ENCODE measurements at places on chromosomes 1 and 21.

- no peak for DNase-seq
Observed at GRCh38 chr1:114338191-114338890, 172.7 kb downstream of the TRIM33 start.

DNA sequence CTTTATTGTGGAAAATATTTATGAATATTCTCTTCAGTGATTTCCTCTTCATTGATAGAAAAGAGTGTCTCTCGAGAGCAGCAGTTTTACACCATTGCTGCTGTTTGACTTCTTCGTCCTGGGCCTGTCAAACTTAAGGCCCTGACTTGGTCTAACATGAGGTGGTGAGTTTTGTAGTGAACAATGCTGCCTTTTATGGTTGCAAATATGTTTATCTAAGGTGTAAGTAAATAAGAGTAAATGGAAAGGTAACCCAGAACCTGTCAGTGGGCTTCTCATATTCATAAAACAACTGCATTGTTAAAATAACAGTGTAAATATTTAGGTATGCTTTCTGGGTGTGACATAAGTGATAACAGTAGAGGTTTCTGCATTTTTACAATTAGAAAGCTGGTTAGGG is 62.8 kb upstream of the SCCPDH start:
- no peak for DNase-seq

- no peak for DNase-seq
Observed at GRCh38 chr1:242745079-242745478, 220.6 kb upstream of the PLD5 start.

DNA sequence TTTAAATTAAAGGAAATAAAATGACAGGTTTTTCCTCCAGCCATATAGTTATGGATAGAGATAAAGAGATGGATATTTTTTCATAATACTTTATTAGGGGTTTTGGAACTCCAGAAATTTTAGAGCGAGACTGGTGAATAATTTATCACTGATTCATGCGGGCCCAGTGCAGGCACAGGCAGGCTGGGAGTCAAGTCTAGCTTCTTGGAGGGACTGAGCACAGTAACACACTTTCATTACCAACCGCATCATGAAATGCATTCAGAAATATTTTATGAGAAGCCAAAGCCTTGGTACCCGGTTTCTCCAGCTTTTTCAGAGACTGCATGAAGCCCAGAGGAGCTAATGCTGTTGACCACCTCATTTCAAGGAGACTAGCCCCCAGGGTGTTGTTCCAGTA is 215.6 kb downstream of the TNR start:
- no peak for DNase-seq

GRCh38 chr1:5910276-5910620 is 82.0 kb downstream of the NPHP4 start:
- DNase-seq, result no peak

DNA sequence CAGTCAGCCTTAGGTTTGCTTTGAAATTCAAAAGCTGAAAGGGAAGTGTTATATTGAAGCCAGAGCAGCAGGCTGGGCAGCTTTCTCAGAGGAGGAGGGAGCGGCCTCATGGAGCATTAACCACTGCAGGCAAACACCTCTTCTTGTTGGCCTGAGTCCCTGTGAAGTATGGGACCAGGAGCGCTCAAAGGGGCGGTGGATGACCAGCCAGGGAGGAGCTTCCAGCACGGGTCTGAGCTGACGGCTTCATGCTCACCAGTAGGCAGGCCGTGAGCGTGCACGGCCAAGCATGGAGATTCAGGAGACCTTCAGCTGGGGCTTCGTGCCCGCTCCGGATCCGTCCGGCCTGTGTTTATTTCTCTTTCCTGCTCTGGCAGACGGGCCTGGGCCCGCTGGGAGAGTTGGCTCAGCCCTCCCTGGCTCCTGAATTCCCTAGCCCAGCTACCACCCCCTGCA is 245.2 kb downstream of the TRABD2B start:
- no peak for DNase-seq

DNA sequence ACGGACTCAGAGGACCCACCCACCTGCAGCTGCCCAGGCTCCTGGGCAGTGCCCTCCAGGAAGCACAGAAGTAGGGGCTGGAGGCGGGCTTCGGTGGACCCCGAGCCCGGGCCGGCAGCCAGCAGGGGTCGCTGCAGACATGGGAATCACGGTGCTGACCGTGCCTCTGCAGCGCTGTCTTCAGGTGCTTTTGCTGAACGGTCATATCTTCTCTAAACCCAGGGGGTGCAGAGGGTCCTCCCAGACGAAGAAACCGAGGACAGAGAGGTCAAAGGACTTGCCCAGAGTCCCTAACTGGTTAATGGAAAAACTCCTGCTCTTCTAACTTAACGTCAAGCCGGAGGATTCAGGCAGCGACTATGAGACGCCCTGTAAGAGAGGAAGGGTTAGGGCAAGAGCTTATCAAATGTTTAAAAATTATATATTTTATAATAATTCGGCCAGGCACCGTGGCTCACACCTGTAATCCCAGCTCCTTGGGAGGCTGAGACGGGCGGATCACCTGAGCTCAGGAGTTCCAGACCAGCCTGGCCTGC is 21.5 kb upstream of the LEFTY2 start:
- DNase-seq, result peak; percentile 70

- no peak for DNase-seq
Observed at GRCh38 chr1:59229138-59229537, 67.8 kb upstream of the FGGY start.

GRCh38 chr1:7534061-7534825 is 236.9 kb upstream of the VAMP3 start:
- DNase-seq, result no peak

GRCh38 chr1:236397173-236397759 is 3.2 kb downstream of the EDARADD start:
- no peak for DNase-seq

DNA sequence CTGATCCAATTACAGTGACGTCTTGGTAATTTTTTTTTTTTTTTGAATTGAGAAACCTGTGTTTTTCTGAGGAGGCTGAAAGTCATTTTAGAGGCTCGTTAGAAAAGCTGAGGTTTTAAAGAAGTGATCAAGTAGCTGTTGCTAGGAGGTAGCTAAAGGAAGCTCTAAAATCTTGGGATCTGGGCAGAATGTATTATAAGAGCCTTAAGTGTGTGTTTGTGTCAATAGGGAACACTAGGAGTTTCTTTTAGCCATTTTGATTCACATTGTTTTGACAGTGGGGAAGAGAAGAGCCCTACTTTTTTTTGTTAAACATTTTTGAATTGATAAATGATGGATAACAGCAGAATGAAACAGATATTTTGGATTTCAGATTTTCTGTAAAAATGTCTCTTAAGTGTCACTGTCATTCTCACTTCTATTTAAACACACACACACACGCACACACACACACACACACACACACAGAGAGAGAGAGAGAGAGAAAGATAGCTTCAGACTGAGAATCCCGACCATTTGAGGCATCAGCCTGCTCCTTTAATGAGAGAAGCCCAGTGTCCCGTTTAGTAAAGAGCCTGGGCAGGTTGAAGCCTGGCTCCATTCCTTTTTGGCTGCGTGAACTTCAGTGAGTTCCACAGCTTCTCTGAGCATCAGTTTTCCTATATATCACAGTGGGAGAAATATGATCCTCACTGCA is 79.1 kb upstream of the GPR88 start:
- DNase-seq, result no peak

DNA sequence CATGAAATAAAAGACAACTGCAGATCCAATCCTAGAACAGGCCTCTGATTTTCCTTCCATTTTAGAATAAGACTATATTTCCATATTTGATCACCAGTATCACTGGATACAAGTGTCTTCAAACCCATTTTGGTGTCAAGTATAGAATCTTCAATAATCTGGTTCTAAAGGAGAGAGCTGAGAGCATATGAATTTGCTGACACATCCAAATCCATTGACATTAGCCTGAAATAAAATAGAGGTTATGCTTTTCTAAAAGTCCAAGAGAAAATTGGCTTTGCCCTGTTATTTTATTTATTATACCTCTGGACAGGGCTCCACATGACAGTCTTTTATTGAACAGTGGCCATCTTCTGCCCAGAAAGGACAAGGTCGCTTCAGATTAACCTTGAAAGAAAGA is 28.6 kb downstream of the ERO1B start:
- DNase-seq, result no peak

DNA sequence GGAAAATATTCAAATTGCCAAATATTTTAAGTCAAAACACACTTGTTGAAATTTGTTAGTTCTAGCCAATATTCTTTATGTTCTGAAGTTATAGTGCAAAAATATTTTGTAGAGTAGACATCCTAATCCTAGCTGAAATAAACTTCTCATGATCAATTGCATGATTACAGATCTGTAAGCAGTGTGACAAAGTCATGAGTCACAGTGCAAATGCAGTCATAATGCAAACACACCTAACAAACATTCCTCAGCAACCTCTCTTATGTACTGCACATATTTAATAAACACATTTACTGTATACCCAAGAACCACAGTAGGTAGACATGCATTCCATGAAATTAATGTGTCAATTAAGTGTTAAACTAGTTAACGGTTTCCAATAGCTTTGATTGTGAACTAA is 1857.4 kb downstream of the NCAM2 start:
- DNase-seq, result no peak

GRCh38 chr1:58583496-58583895 is 6.4 kb upstream of the TACSTD2 start:
- DNase-seq, result no peak

DNA sequence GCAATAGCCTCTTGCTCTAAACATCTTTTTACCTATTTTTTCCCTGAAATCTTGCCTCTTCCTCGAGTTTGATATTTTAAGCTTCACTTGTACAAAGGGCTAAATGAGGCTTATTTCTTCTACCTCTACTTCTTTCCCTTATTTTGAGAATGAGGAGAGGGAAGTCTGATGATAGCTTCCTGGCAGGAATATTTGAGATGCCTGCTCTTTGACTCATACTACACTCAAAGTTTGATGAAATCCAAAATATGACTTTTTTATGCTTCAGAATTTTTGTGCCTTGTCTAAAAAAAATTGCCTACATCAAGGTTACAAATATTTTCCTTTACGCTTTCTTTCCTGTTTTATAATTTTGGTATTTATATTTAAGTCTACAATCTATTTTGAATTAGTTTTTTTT is 624.4 kb upstream of the PLXNA2 start:
- no peak for DNase-seq

DNA sequence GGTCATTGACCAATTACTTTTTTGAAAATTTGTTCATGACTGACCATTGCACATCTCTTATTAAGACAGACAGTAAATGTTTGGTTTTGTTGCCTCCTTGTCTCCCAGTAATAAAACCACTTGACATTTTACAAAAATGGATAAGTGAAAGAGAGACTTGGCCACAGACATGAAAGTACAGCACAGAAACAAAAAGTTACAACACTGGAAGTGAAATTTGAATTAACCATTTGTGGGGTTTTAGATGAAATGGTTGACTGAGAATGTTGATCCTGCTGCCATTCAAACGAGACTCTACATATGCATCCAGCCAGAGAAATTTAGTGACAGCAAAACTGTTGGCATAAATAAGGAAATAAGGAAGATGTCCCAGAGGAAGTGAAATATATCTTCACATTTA is 79.3 kb upstream of the B3GALT2 start:
- DNase-seq, result no peak

DNA sequence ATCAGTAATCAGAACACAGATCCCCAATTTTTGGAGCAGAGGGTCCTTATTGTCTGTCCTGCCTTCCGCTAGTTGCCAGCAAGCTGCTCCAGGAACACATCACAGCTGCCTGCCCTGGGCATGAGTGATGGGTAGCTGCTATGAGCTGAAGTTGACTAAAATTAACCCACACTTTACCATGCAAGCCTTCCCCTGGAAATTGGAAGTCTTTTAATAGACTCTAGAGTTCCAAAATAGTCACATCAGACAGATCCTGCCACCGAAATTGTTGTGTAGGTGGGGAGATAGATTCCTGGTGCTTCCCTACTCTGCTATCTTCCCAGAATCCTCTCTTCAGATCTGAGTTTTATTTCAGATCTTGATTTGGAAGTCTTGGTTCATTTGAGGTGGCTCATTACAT is 63.1 kb upstream of the GCLM start:
- DNase-seq, result no peak

DNA sequence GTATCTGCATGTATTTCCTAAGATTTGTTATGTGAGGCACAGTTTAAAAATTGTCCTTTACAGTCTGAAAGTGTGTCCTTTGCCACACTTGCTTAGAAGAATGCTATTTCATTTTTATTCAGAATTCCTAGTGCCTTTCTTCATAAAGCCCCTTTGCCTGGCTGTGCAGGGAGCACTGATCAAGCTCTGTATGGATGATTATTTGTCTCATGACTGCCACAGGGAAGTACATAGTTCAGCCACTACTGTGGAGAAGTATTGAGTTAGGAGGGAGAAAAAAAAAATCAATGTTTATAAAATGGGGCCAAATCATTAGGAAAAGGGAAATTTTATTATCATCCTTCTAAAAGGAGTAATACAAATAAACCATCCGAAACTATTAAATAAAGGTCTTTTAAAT is 51.4 kb downstream of the LHX4 start:
- no peak for DNase-seq

DNA sequence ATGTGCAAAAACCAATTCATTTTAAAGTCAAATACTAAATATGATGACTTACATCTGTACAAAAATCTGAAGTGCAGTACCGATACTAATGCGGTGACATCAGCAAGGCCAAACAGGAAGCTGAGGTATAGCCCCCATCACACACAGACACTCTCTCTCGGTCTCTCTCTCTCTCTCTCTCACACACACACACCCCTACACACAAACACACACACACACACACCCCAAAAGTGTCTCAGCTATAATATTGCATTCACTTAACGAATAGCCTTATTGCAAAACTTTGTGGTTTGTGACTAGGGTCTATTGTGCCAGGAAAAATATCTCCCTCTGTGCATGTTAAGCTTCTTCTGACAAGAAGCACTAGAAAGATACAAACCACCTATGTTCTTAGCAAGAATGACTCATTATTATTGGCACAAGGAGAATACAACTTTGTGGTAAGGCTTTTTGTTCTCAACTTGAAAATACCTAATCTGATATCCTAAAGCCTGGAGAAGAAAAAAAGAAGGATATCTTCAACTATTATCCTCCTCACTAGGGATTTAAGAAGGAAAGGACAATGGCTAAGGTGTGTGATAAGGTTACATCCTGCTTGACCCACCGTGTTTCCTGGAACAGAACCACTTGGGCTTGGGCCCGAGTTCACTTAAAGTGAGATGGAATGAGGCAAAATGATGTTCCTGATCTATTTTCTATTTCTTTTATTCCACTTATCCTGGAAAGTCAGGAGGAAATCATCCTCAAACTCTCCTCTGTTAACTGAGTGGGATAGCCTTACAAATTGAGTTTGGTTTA is 107.1 kb downstream of the NIBAN1 start:
- peak; percentile 88 for DNase-seq

GRCh38 chr1:180343921-180344769 is 114.1 kb downstream of the LHX4 start:
- no peak for DNase-seq

DNA sequence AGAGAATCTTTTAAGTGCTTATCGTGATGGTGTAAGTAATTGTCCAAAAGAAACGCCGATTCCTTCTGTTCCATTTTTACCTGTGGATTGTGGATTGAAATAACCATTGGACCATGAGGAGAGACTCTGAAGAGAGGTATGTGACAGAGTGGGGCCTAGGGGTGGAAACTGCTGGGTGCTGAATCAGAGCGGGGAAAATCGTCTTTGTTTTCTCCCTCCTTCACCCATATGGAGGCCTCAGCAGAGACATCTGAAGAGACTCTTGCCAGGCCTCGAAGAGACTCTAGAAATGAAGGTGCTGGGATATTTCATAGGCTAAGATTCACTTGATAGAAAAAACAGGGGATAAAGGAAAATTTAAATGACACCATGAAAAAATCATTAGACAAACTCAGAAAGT is 1327.0 kb downstream of the BRINP3 start:
- no peak for DNase-seq

- no peak for DNase-seq
Observed at GRCh38 chr1:19407494-19408096, 77.7 kb downstream of the CAPZB start.
